ENCODE measurements at places on chromosomes 2 and 18. TPM values are rescaled to one million over a fixed set of nuclear protein-coding genes. Genes with fewer than 3 reads are reported as not detected.

The TFCP2L1 gene
- total RNA-seq: not detected

The DSC2 gene
- total RNA-seq: not detected

The GALNT14 gene
- total RNA-seq: 0.98 TPM

The UGT1A9 gene
- total RNA-seq: not detected

The GALNT5 gene
- 1.8 TPM for total RNA-seq

The MLPH gene
- total RNA-seq: 49.5 TPM

The ST8SIA3 gene
- not detected for total RNA-seq

The C1GALT1C1L gene
- 0.78 TPM for total RNA-seq

The EPB41L3 gene
- 130 TPM for total RNA-seq

The UBE2E3 gene
- total RNA-seq: 86.7 TPM

The SPHKAP gene
- not detected for total RNA-seq

The RSAD2 gene
- total RNA-seq: 0.37 TPM

The DPY30 gene
- 37.3 TPM for total RNA-seq

The FEV gene
- not detected for total RNA-seq

The UGT1A10 gene
- not detected for total RNA-seq

The MALL gene
- 8.8 TPM for total RNA-seq

The POTEJ gene
- total RNA-seq: not detected

The POTEF gene
- not detected for total RNA-seq

The AQP4 gene
- not detected for total RNA-seq

The ANKRD30B gene
- not detected for total RNA-seq

The BMP10 gene
- not detected for total RNA-seq

The SERPINB2 gene
- total RNA-seq: 3.5 TPM

The GREB1L gene
- 1.8 TPM for total RNA-seq

The APCDD1 gene
- 0.73 TPM for total RNA-seq
